Liver (tissue), 10 donors: ENCODE measurements at places on chromosomes 16 and 17.

DNA sequence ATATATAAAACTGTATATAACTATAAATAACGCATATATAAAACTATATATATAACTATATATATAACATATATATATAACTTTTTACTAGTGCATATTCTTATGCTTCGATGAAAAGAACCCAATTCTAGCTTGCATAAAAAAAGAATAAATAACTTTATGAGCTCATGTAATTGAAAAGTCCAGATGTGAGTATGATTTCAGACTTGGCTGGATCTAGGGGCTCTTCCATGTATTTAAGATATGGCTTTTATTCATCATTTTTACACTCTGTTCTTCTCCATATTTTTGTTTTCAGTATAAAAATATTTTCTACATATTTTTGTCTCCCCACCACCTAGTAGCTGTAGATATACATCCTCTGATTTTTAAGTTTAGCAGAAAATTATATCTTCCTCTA lies 417.5 kb downstream of the CDH11 start:
- DNase-seq = no peak

DNA sequence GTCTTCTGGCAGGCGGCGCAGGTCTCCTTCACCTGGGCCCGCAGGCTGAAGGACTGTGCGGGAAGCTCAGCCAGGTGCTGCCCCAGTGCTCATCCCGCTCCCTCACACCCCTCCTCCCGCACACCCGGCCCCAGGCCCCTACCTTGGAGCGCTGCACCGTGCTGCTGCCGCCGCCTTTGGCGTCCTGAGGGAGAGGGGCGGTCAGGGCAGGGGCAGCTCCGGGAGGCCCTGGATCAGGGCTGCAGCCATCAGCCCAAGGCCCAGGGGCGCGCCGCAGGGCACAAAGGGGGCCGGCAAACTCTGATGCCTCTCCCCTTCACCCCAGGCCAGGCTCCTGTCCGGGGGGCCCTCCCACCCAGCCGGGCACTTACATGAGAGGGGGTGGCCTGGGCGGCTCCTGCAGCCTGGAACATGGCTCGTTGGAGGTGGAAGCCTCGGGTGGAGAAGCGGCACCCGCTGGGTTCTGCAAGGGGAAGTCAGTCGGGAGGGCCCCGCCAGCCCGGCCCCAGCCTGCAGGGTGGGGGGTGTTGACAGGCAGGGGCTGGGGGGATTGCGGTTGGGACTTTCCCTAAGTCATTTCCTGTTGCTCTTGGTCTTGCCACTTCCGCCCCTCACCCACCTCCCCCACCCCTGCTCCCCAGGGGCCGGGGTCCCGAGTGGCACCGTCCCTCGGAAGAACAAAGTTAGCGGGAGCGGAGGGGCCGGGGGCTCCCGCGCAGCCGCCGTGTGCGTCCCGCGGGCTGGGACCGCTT lies 863 bp downstream of the LIMD2 start:
- DNase-seq = no peak

DNA sequence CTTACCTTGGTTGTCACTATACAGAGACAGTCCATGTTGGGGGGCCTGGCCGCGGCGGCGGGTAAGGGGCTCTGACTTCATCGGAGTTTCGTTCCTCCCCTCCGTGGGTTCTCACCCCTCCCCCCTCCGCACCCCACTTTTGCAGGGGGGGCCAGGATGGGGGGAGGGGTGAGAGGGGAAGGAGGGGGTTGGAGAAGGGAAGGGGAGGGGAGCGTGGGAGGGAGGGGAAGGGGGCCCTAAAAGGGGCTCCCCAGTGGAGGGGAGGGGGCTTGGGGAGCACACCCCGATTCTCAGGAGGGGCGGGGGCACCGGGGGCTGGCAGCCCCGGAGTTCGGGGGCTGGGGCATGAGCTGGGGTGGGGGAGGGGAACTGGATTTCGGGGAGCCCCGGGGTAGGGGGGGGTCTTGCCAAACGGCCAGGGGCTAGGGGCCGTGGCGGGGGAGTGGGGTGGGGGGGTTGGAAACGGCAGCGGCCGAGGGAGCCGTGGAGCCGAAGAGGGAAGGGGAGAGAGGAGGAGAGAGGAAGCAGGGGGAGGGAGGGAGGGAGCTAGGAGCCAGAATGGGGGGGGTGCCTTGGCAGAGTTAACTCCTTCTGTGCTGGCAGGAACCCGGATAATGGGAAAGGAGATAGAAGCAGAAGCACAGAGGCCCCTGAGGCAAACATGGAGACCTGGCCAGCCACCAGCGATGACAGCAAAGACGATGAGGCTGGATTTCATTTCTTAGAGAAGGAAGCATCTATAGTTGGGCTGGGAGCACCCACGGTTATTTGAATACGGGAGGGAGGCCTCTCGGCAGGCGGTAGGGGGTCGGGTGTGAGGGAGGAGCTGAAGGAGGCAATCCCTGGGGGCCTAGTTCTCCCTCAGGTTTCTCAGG lies 2.3 kb downstream of the DLG4 start:
- DNase-seq = no peak

DNA sequence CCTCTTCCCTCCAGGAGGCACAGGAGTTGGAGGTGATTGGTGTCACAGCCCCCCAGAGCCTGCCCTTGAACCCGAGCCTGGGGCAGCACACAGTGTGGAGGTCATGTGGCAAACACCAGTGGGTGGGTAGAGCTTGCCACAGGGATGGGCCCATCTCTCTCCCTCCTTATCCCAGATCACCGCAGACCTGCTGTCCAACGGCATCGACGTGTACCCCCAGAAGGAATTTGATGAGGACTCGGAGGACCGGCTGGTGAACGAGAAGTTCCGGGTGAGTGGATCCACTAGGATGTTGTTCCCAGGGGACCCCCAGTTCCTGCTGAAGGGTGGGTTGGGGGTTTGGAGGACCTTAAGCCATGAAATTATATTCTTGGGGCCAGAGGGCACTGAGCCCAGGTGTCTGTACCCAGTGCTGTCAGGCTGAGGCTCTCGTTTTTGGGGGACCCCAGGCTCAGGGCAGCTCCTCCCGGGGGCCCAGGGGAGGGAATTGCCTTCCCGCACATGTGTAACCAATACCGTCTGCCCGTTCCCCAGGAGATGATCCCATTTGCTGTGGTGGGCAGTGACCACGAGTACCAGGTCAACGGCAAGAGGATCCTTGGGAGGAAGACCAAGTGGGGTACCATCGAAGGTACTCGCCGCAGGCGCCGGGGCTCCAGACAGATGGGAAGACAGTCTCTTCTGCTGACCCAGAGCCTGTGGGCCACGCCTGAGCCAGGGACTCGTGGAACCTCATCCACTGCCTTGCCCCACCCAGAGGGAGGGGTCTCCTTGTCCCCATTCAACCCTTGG lies 351.9 kb downstream of the SEC14L1 start:
- DNase-seq = no peak

GRCh38 chr16:8614435-8615029 lies 7.0 kb upstream of the METTL22 start:
- no peak for DNase-seq

DNA sequence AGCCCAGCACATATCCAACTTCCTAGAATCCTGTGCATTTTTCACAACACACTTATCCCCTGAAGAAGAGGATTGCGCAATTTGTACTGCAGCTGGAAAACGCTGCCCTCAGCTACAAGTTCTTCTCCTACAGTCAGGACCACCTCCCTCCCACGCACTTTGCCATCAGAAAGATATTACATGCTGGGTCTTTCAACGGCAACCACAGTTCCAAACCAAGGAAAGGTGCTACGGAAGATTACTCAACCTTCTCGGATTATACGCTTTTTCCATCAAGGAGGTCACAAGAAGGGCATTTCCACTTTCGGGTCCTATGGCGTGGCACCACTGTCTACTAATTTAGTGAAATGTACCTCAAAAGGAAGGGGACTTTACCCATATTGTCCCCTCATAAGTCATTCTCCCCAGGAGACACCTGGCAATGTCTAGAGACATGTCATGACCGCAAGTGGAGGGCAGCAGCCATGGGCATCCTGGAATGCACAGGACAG lies 35.2 kb downstream of the USP7 start:
- DNase-seq = no peak

GRCh38 chr17:42674755-42675347 lies 1.9 kb downstream of the PLEKHH3 start:
- no peak for DNase-seq

DNA sequence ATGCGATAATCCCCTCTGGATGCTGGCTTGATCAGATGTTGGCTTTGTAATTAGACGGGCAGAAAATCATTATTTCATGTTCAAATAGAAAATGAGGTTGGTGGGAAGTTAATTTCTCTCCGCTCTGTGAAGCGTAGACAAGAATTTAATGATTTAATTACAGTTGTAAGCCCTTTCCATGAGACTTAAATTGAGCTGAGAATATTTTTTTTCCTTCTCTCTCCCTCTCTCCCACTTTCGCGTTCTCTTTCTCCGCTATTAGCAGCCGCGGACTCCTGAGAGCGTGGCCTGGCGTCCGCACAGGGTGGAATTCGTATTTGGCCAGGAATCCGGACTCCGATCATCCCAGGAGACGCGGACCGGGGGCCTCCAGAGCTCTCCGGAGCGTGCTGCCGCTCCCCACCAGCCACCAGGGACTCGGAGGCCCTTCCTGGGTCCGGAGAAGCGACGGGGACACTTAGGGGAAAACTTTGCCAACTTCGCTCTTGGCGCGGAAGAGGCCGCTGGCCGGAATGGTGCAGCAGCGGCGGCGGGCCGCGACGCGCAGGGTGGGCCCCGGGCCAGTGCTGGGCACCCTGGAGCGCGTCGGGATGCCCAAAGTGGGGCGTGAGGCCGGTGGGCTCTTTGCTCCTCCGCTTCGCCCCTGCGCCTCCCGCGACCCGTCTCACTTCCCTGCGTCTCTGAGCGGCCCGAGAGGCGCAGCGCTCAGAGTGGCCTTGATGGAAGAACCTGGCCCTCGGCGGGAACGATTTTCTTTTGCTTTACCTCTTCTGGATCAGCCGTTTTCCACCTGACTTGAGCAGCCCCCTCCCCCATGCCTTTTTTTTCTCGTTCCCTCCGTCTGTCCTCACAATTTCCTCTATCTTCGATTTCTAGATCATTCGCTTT lies 3.6 kb upstream of the IRX3 start:
- DNase-seq = no peak

GRCh38 chr17:6392609-6393350 lies 42.1 kb downstream of the AIPL1 start:
- no peak for DNase-seq

- no peak for DNase-seq
Measured at GRCh38 chr16:89890886-89891657, 17.7 kb downstream of the TCF25 start.

DNA sequence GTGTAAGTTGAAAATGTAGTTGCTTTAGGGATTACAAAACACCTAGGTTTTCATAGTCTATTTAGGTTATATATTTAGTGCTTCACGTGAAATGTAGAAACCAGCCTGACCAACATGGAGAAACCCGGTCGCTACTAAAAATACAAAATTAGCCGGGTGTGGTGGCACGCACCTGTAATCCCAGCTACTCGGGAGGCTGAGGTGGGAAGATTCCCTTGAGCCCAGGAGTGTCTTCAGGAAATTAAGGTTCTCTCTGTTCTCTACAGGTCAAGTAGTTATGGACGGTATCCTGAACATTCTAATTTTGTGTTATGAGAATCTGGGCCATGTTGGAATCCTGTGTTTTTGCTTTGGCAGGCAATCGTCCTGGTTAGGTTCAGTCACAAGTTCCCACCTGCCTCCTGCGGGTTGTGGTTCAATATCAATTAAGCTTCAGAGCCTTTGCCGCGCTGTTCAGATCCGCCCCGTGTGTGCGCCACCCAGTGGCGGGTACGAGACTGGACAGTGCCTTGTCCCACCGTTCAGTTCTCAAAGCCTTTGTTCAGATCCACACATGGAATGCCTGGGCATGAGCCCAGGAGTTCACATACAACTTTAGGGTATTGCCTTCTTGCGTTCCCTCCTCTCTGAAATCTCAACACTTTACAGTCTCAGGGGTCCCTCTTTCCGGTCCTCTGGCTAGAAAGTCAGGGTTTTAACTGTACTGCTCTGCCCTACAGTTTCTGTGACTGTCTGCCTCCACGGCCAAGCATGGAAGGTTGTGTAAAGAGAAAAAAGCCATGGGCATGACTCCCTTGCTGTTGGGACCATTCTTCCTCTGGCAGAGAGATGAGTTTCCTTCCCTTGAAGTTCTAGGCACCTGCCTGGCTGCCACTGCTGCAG lies 41.7 kb downstream of the HEATR6 start:
- peak; percentile 74 for DNase-seq

DNA sequence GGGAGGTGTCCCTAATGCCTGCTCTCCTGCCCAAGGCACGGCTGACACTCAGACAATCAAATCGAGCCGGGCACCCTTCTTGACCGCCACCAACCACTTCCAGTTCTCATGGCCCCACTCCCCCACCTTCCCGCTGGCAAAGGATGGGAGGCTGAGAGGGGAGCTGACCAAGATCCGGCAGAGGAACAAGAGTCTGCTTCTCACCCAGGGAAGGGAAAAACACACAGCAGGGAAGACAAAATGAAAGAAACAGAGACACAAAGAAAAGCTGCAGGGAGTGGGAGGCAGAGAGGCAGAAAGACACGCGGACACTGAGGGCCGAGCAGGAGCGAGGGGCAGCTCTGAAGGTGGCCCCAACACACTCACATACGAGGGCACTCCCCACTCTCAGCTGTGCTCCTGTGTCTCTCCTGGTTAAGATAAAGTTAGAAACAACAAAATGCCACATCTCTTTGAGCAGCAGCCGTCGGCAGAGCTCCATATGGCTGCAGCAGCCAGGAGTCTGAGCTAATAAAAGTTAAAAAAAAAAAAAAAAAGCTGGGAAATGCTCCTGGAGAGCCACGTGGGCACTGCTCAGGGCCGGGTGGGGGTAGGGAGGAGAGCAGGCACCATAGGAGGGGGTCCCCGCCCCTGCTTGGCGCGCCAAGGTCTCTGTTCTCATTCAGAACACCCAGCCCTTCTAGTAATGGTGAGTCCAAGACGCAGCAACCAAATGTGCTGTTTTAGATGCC lies 7.4 kb downstream of the LRRC75A start:
- DNase-seq = no peak

GRCh38 chr17:13580790-13581189 lies 20.9 kb downstream of the HS3ST3A1 start:
- no peak for DNase-seq

GRCh38 chr17:68248891-68249290 lies 1.0 kb downstream of the AMZ2 start:
- DNase-seq = no peak

- no peak for DNase-seq
Measured at GRCh38 chr16:85081038-85081437, 31.2 kb downstream of the CIBAR2 start.

- no peak for DNase-seq
Measured at GRCh38 chr17:15912416-15912955, 32.4 kb upstream of the ADORA2B start.
